ENCODE measurements at places on chromosomes 3 and 15.

DNA sequence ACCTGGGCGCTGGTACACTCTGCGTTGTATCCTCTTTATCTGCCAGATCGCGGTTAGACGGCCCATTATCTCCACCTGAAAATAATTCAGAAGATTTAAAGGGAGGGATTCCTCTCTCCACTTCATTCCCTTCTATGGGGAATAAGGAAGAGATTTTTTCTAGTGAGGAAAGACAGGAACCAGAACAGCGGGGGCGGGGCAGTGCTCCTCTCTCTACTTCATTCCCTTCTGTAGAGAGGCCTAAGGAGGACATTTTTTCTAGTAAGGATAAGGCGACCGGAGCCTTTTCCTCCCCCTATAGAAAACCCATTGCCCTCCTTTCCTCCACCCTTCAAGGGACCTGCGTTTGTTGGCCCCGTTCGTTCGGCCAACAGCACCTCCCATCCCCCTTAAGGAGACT is 8.3 kb upstream of the LIPH start:
- DNase-seq: no peak

GRCh38 chr3:54202651-54203248 is 80.4 kb downstream of the CACNA2D3 start:
- DNase-seq: no peak

DNA sequence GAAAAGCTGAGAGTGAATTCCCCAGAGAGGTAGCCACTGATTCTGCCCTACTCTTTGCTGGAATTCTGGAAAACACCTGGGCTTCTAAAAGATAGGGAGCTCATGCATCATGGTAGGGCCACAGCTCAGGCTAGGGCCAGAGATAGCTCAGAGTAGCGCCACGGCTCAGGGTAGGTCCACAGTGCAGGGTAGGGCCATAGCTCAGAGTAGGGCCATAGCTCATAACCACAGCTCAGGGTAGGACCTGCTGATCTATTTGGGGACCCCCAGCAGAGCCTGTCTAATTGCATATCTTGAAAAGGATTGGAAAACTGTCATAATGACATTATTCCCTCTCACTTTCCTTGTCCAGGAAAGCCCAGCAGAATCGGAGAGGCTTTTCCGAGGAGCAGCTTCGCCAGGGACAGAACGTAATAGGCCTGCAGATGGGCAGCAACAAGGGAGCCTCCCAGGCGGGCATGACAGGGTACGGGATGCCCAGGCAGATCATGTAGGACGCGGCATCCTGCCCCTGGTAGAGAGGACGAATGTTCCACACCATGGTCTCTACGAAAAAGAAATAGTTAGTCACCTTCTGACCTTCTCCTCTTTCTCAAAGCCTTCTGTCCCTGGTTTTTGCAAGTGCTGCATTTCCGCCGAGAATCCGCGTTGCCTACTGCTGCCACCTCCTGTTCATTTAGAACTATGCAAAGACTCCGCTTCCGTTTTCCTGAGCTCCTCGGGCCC is 14.5 kb downstream of the TAGLN3 start:
- DNase-seq: peak; percentile 5

DNA sequence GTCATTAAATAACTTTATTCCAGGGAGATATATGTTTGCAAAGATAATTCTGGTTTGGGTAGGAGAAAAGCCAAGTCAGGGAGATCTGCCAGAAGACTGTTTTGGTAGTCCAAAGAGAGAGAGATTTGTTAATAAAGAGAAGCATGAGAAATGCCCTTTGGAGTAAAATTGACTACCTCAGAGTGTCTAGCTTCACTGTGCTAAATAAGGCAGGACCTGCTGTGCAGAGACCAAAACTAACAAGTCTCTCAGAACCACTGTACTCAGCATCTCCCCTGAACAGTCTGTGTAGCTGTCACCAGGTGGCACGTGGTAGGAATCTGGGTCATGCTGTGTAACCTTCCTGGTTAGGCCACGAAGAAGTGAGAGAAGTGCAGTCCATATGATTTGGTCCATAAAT is 31.6 kb upstream of the SLC35G2 start:
- DNase-seq: no peak

GRCh38 chr3:15683253-15683652 is 81.7 kb downstream of the BTD start:
- DNase-seq: no peak

All from activated naive CD8-positive, alpha-beta T cell treated with anti-CD3 and anti-CD28 coated beads, Interleukin-2, amount 50 U/mL, for 16 hours (primary cell).